ENCODE measurements at places on chromosomes 3 and 15. TPM values are rescaled to one million over a fixed set of nuclear protein-coding genes. Genes with fewer than 3 reads are reported as not detected.

NR2E3 gene
- 0.34 TPM for total RNA-seq

GPR171 gene
- total RNA-seq: not detected

CHRM5 gene
- total RNA-seq: 0.06 TPM

ANKRD34C gene
- not detected for total RNA-seq

PLA2G4F gene
- not detected for total RNA-seq

UACA gene
- total RNA-seq: 26.4 TPM

GPR15 gene
- total RNA-seq: not detected

CLDN16 gene
- total RNA-seq: 0.16 TPM

GOLGA6A gene
- 0.09 TPM for total RNA-seq

GOLGA6B gene
- not detected for total RNA-seq

PLA2G4B gene
- total RNA-seq: 1.6 TPM

WNT5A gene
- 0.59 TPM for total RNA-seq

TF gene
- total RNA-seq: 1.2 TPM

SLC7A14 gene
- total RNA-seq: not detected

EXD1 gene
- total RNA-seq: 0.14 TPM

Measured in A549 treated with AZD2906 at 1 μM for 4 hours (cell line).